ENCODE measurements at places on chromosomes 7 and 10. TPM values are rescaled to one million over a fixed set of nuclear protein-coding genes. Genes with fewer than 3 reads are reported as not detected.

The IFIT1B gene
- not detected for total RNA-seq

The FAM24A gene
- not detected for total RNA-seq

The LIPK gene
- total RNA-seq, result not detected

The CFAP58 gene
- 0.36 TPM for total RNA-seq

The FAM237B gene
- not detected for total RNA-seq

The GFRA1 gene
- 1.2 TPM for total RNA-seq

The CLCN1 gene
- not detected for total RNA-seq

The SFMBT2 gene
- total RNA-seq, result 20.0 TPM

The CDC14C gene
- total RNA-seq, result not detected

The MET gene
- total RNA-seq, result 80.3 TPM

The ANXA8 gene
- 0.15 TPM for total RNA-seq

The SFXN2 gene
- 5.8 TPM for total RNA-seq

The ANK3 gene
- total RNA-seq, result 4.3 TPM

The SLC26A5 gene
- not detected for total RNA-seq

The LRRC4 gene
- total RNA-seq, result 0.69 TPM

The NKX1-2 gene
- total RNA-seq, result under 0.01 TPM

The GDI2 gene
- total RNA-seq, result 659 TPM

The LAMB1 gene
- 160 TPM for total RNA-seq

The ANKRD7 gene
- total RNA-seq, result 2.4 TPM

The TYSND1 gene
- 27.2 TPM for total RNA-seq

The ECHDC3 gene
- total RNA-seq, result 19.0 TPM

The OR2A12 gene
- total RNA-seq, result not detected

The EN2 gene
- total RNA-seq, result 1.0 TPM

The NEUROG3 gene
- not detected for total RNA-seq

The TAF5 gene
- total RNA-seq, result 4.9 TPM

The VPS37D gene
- 2.9 TPM for total RNA-seq

The COA1 gene
- 46.0 TPM for total RNA-seq

The NXPH1 gene
- total RNA-seq, result not detected

The CAMK2B gene
- total RNA-seq, result not detected

The RBM48 gene
- total RNA-seq, result 12.3 TPM

The ENTPD1 gene
- 1.7 TPM for total RNA-seq

Data from melanocyte of skin (primary cell).